Esophagus (tissue), 2 donors: ENCODE measurements at places on chromosomes 11 and 22. TPM values are rescaled to one million over a fixed set of nuclear protein-coding genes. Genes with fewer than 3 reads are reported as not detected.

DDI1 gene
- polyA plus RNA-seq = not detected

TRIM49 gene
- polyA plus RNA-seq = not detected

MUC5AC gene
- polyA plus RNA-seq = 0.01 TPM

UBASH3B gene
- 0.91 TPM for polyA plus RNA-seq

LRRC74B gene
- 0.08 TPM for polyA plus RNA-seq

SHANK3 gene
- 9.0 TPM for polyA plus RNA-seq

KCNJ4 gene
- not detected for polyA plus RNA-seq

LAMTOR1 gene
- polyA plus RNA-seq = 109 TPM

DEUP1 gene
- not detected for polyA plus RNA-seq
